GM12878 (cell line): ENCODE measurements at places on chromosomes 6 and 20. TPM values are rescaled to one million over a fixed set of nuclear protein-coding genes. Genes with fewer than 3 reads are reported as not detected.
A peak's percentile ranks its signal among the peaks of the same experiment; 100 is the strongest.

TRIM10 gene
- total RNA-seq = not detected in 2 replicates

LHFPL5 gene
- total RNA-seq = not detected in 2 replicates

SPATS1 gene
- total RNA-seq = not detected in 2 replicates

PSORS1C1 gene
- total RNA-seq = 0.64 TPM in 1 of 2 replicates, not detected in the other

BTNL2 gene
- 0.26 TPM in 1 of 2 replicates, not detected in the other for total RNA-seq

FOXC1 gene
- 1.5 and 1.7 TPM in 2 replicates for total RNA-seq

RREB1 gene
- total RNA-seq = 27.3 and 30.3 TPM in 2 replicates

SLC2A10 gene
- not detected in 2 replicates for total RNA-seq

EFCAB8 gene
- total RNA-seq = 0.05 and 0.18 TPM in 2 replicates

CRISP1 gene
- total RNA-seq = not detected in 2 replicates

IMPG1 gene
- not detected in 2 replicates for total RNA-seq

PSORS1C2 gene
- not detected in 2 replicates for total RNA-seq

GTSF1L gene
- 0.97 and 0.98 TPM in 2 replicates for total RNA-seq

FAM209B gene
- total RNA-seq = 0.44 TPM in 1 of 2 replicates, not detected in the other

- no peak for DNase-seq
Measured at GRCh38 chr6:139649732-139650131, 275.3 kb upstream of the CITED2 start.

- DNase-seq = no peak
Measured at GRCh38 chr6:169935348-169935718, 183.9 kb downstream of the ERMARD start.

GRCh38 chr20:39756828-39757227 lies 794.7 kb downstream of the DHX35 start:
- DNase-seq = no peak

DNA sequence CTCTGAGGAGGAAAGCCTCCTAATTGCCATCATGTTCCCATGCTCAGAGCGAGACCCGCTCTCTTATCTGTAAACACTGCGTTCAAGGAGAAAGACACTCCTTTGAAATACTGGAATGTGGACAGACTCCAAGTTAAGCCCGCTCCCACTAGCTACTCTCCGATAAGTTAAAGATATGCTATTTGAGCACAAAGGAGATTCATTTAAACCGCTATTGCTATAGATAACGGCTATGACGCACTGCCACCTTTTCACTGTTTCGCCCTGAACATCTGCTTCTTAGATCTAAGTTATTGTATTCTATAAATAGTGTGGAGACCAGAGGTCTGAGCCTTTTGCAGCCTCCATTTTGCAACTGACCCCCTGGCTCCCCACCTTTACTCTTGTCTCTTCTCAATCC lies 82.3 kb downstream of the GPX5 start:
- DNase-seq = no peak

- no peak for DNase-seq
Measured at GRCh38 chr6:44969446-44970185, 358.5 kb upstream of the RUNX2 start.

DNA sequence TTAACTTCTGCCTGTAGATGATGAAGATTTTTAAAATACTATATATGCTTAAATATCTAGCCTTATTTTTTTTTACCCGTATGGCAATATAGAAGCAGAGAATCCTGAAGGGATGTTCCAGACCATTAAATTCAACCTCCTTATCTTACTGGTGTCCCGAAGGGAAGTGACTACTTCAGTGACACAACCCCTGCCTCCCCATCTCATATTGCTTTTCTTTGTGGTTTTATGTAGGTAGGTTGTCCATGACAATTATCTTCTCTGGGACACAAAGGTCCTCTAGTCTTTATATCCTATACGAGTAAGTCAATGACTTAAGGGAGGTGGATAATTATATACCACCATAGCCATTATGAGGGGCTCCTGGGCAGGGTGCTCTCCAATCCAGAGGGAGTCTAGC lies 57.4 kb upstream of the EMILIN3 start:
- DNase-seq = no peak

GRCh38 chr6:113630738-113631535 lies 226.2 kb upstream of the MARCKS start:
- peak; percentile 97 for DNase-seq

GRCh38 chr6:82867946-82868345 lies 197.7 kb downstream of the UBE3D start:
- no peak for DNase-seq

DNA sequence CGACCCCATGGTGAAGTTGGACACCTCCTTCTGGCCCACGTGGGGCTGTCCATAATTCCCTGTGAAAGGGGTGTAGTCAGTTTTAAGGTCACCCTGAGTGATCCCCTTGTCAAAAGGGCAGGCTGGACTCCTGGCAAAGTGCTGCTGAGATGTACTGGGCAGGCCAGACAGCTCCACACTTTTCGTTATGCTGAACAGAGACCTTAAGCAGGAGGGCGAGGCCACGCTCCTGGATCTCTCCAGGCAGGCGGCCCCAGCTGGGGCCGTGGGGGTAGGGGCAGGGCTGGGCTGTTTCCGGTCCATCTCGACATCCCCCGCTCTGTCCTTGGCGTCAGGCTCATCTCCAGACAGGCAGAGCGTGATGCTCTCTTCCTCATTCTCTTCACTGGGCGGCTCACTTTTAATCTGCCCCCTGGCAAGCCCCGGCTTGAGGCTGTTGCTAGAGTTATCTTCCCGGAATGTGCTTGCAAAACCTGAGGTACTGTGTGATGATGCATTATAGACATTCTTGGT lies 56.7 kb downstream of the GJA10 start:
- no peak for DNase-seq

GRCh38 chr6:121020656-121021055 lies 313.6 kb downstream of the TBC1D32 start:
- DNase-seq = no peak

DNA sequence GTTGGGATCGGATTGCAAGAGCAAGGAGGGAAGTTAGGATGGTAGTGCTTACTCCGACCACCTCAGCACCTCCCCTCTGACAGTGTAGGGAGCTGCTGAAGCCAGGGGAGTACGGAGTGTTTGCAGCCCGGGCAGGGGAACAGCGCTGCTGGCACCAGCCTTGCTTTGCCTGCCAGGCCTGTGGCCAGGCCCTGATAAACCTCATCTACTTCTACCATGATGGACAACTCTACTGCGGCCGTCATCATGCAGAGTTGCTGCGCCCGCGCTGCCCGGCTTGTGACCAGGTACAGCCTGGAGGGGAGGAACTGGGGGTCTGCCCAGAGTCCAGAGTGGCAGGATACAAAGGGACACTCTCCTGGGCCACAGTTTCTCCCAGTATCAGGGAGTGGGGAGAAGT lies 2.2 kb upstream of the TOMM6 start:
- no peak for DNase-seq

- no peak for DNase-seq
Measured at GRCh38 chr20:16366529-16366928, 206.7 kb downstream of the KIF16B start.

DNA sequence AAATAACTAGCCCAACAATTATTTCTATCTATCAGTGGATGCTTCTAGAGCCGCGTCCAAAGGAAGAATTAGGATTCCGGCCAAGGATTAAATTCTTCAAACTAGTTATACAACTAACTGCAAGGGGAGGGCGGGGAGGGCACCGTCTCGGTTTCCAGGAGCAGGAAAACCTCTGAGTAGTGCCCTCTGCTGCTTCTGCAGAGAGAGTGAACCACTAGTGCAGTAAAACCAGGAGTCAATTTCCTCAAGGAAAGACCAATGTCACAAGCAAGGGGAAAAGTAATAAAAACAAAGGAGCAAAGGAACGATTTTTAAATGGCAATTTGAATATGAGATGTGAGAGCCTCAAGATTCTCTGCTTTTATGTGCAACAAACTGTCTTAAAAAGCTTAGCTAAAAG lies 16.5 kb upstream of the UBE2J1 start:
- no peak for DNase-seq

DNA sequence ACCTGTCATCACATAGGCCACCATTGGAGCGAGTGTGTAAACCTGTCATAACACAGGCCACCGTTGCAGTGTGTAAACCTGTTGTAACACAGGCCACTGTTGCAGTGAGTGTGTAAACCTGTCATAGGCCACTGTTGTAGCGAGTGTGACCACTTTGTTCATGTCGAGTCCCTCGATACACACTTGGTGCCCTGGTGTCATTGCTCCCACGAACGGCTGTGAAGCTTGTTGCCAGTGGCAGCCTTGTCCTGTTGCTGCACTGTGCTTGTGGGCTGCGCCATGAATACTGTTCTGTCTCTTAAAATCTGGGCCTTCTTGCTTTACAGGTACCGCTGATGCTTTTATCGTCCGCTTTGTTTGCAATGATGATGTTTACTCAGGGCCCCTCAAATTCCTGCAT lies 61.4 kb upstream of the SLC22A1 start:
- DNase-seq = no peak

- DNase-seq = no peak
Measured at GRCh38 chr20:34472246-34472925, 43.8 kb upstream of the DYNLRB1 start.

DNA sequence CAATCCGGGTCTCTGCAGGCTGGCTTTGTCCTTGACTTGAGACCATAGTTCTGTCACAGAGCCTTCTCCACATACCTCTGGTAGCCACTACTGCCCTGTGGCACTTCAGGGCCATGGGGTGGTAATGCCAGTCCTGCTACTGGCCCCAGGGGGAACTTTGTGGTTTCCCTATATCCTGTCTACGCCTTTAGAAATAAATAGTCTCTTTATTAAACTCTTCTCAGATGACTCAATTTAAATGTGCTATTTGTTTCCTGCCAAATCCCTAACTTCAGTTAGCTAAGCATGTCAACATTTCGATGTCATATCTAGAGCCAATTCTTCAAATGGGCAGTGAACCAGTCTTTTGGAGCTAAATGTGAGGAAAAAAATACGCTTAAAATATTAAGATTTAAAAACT lies 60.1 kb downstream of the SEL1L2 start:
- no peak for DNase-seq

GRCh38 chr6:42783876-42784642 lies 2.2 kb downstream of the BICRAL start:
- no peak for DNase-seq

- no peak for DNase-seq
Measured at GRCh38 chr6:106156863-106157262, 70.7 kb downstream of the PRDM1 start.

GRCh38 chr6:132664309-132665034 lies 5.5 kb upstream of the TAAR1 start:
- no peak for DNase-seq

- no peak for DNase-seq
Measured at GRCh38 chr6:100482698-100483097, 18.0 kb upstream of the SIM1 start.

DNA sequence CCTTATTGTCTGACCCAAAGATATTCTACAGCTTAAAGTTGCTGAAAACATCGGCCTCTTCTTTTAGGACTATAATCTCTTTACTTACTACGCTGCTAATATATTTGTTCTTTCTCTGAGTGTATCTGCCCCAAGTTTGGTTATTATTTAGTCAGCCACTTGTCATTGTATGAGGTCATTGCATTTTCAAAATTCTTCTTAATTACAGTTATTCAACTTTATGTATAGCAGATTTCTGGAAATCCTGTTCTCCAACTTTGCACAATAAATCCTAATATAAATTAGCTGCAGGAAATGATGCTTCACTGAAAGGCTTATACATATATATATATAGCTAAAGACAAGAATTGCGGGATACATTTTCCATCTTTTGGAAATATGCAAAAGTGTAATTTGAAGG lies 88.5 kb upstream of the HIVEP1 start:
- no peak for DNase-seq

- no peak for DNase-seq
Measured at GRCh38 chr6:89581689-89582088, 56.9 kb downstream of the LYRM2 start.

GRCh38 chr20:64115171-64115911 lies 8.0 kb upstream of the NPBWR2 start:
- no peak for DNase-seq

DNA sequence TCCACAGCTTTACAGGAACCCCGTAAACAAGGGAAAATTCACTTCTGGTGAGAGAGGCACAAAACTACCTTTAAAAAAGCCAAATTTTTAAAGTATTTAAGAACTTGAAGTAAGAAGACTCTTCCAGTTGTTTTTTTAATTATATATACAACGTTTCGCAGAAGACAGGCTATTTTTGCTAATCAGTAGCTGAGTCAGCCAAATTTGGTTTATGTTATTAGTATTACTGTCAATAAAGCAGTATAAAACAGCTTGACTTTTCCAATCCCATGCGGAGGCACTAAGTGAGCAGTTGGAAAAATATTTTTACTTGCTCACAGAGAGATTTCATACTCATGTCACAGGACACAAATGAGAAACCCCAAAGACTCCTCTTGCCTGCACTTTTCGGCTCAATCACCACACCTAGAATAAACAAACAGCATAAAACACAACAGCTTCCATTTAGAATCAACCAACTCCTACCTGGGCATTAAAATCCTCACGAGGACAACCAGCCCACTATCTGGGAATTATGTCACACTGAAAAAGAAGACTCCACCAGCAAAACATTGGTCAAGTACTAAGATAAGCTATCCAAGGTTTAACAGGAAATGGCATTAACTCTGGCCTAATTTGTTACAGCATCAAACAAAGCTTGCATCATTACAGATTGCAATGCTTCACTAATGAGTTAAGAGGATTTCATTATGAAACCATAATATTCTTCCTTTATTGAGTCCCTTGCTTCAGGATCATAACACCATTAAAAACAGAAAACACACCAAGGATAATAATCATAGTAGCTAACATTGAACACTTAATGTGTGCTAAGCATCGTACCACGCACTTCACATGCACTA lies 26.3 kb downstream of the ELOVL5 start:
- no peak for DNase-seq

DNA sequence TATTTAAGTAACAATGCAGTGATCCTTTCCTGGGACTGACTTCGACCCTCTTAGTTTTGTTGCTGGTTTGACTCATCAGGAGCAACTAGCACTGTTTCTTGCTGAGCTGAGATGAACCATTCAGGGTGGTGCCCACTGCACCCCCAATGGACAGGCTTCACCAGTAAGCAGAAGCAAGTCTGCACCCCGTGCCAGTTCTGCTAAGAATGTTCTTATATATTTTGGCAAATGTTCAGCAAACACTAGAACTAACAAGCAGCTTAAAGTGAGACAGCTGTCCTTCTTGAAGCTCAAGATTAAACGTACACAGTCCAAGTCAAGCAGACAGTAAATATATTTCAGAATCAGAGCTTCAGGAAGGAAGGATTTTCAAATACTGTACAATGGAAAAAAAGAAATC lies 561.3 kb upstream of the CDH4 start:
- no peak for DNase-seq

DNA sequence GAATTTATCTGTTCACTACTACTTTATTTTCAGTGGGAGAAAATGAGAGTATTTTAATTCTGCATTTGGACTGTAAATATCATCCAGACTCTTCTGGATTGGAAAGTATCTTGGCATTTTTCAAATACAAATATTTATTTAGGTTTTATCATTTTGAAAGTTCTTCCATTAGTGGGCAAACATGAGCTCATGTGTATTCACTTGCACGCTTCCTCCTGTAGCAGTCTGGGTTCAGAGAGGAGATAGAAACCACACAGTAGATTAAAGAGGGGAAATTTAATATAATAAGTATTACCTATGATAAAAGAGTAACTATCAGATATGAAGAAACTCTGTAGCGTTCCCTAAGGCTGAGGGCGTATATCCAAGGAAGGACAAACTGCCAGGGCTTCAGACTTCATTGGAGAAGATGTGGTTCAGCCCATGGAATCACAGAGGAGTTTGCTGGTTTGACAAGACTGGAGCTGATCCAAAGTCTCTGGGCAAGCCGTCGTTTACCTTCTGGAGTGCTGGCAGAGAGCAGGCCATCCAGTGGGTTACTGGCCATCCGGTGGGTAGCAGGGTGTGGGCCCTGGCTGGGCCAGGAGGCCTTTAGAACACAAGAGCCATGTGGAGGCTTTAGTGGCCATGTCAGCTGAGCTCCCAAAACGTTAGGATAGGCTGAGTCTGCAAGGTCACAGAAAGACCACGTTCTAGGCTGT lies 44.3 kb downstream of the KCNS1 start:
- DNase-seq = no peak
